ENCODE measurements at places on chromosomes 7 and 10.

DNA sequence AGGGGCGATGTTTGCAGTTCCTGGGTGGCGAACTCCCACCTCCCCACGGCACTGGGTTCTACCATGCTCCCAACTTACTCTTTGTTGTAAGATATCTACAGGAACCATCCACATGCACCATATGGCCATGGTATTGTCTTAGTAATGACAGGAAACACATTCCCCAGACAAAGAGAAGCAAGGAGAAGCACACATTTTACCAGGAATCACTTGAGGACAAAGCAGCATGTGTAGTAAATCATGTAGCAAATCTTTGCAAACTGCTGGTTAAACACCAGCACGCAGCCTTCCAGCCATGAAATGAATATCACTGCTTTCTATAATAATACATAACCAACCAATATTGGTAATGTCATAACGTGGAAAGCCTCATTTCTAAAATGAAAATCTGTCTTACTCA lies 101.2 kb downstream of the NRP1 start:
- no peak for DNase-seq

DNA sequence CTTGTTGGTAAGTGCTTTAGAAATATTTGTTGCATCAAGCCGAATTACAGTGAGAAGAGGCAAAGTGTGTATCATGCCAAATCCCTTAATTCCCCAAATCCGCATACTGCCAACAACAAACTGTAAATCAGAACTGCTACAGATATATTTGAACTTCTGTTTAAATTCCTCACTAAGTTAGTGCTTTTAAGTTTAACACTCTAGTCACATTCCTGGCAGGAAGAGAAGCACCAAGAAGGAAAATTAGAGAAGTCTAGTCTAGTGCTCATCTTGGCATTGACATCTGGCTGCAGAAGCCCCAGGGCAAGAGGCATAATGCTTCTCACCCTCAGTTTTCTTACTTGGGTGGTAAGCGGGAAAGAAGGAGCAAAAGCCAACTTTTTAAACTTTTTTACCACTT lies 343.5 kb downstream of the GPR37 start:
- DNase-seq, result no peak

DNA sequence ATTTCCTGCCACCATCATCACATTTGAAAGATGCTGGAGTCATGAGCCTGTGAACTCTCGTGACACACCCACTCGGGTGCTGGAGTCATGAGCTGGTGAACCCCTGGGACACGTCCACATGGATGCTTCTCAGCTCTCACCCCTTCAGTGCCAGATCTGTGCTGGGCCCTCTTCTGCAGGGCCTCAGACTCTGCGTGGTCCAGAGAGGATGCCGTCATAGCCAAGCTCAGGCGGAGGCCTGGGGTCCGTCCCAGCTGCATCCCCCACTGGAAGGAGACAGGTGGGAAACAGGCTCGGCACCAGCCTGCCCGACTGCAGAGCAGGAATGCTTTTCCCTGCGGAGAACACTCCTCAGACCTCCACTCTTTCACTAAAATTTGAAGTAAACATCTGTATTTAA lies 156.5 kb upstream of the PPP2R2D start:
- no peak for DNase-seq

DNA sequence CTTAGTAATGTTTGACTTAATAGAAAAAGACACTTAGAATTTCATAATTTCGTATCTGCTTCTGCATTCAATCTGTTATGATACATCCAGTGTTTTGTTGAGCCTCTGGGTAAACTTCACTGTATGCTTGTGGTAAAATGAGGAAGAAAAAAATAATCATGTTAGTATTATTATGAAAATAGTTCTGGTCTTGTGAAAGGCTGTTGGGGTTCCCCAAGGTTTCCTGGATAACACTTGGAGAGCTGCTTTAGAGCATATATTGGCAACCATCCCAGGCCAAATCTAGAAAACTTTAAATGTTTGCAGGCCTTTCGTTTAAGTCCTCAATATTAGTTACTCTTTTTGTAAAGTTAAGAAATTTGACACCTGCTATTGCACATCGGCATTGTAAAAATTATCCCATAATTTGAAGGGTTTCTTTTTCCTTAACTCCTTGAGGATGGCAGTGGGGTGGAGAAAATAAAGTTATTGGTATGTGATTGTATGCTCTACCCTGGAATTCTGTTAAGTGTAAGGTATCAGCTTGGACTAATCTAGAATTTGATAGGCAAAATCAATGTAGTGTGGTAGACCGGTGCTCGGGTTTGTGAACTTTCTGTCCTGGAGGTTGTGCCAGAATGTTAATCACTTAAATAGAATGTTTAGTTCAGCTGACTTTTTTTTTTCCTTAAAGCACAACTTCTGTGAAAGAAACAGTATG lies 54.5 kb downstream of the WAC start:
- DNase-seq, result no peak

DNA sequence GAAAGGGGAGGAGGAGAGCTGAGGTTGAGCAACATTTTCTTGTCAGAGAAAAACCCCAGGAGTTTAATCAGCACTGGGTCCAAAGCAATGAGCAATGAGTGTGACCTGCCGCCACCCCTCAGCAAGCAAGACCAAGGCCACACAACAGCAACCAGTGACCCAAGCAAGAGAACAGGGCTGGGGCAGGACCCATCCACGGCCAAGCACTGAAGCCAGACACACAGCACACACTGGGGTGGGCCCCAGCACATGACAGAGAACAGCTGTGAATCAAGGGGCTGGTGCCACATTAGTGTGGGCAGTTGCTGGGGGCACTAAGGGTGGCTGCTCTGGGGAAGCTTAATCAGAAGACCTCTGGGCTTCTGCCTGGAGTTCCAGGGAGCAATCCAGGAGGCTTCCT lies 16.2 kb downstream of the TMEM72 start:
- no peak for DNase-seq

GRCh38 chr7:63070696-63071095 lies 928.0 kb upstream of the ZNF722 start:
- no peak for DNase-seq

GRCh38 chr10:29081951-29082685 lies 206.8 kb upstream of the LYZL1 start:
- no peak for DNase-seq

GRCh38 chr10:20254497-20254896 lies 438.3 kb downstream of the PLXDC2 start:
- DNase-seq, result no peak

GRCh38 chr7:123260428-123260960 lies 60.7 kb upstream of the SLC13A1 start:
- DNase-seq, result no peak

GRCh38 chr7:104779888-104780287 lies 234.1 kb upstream of the KMT2E start:
- DNase-seq, result no peak

GRCh38 chr7:43954524-43955228 lies 28.4 kb downstream of the UBE2D4 start:
- peak; percentile 17 for DNase-seq

- peak; percentile 67 for DNase-seq
Observed at GRCh38 chr7:92695308-92696261, 105.4 kb upstream of the FAM133B start.

- no peak for DNase-seq
Observed at GRCh38 chr7:122595885-122596284, 103.0 kb downstream of the RNF133 start.

- no peak for DNase-seq
Observed at GRCh38 chr7:137619181-137619580, 227.6 kb downstream of the DGKI start.

GRCh38 chr10:9443758-9444157 lies 1389.3 kb downstream of the GATA3 start:
- no peak for DNase-seq

GRCh38 chr7:139808427-139808826 lies 20.6 kb upstream of the TBXAS1 start:
- no peak for DNase-seq

GRCh38 chr7:48084727-48085432 lies 4.2 kb upstream of the UPP1 start:
- peak; percentile 96 for DNase-seq

- DNase-seq, result no peak
Observed at GRCh38 chr7:16609842-16610450, 35.6 kb downstream of the ANKMY2 start.

DNA sequence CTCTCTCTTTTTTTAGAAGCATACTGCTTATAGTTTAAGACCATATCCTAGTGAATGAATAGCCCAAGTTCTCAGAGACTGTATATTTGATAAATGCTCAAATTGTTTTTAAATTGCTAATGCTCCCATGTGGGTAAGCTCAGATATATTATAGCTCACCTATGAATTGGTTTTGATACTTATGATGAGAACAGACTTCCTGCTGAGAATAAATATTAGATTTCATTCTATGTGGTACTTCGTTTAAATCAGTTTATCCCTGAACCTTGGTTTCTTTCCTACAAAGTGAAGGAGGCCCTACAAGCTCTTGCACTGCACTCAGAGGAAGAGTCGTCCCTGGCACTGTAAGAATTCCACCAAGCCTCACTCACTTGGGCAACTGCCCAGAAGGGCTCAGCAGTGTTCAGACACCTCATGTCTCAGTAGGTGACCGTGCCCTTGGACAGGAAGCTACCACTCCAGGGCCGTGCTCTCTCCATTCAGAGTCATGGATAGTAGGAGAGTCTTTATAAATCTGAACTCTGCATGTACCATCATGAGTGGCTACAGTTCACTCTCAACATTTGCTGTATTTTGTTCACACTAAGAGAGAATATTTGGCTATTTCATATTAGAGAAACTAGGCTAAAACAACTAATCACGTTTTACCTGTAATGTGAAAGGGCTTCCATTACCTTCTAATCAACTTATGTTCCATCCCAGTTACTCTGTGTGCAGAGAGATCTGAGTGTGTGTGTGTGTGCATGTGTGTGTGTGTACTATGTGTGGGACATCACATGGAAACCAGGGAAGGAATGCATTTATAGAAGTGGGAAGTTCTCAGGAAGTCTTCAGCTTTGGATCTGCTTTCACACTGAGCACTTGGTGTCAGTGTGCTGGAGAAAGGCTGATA lies 93.8 kb downstream of the PTPRE start:
- DNase-seq, result no peak

DNA sequence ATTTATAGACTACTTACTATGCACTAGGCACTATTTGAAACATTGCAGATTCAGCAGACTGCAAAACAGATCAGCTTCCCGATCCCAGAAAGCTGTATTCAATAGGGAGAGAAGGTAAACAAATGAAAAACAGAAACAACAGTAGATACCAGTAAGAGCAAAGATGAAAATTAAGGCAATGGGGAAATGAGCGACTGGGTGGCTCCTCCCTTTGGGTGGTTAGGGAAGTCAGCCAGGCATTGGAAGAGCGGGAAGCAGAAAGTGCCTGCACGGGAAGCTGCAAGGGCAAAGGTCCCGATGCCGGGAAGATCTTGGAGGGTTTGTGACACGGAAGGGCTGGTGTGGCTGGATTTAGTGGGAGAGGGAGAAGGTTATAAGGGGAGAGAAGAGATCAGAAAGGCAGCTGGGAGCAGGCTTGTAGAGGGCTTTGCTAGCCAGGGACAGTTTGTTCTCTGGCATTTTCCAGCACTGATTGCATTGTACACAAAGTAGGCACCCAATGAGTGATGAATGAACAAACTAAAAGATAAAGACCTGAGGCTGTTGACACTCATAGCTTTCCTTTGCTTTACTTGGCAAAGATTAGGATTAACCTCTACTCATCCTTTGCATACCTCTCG lies 67.8 kb downstream of the NAMPT start:
- no peak for DNase-seq

DNA sequence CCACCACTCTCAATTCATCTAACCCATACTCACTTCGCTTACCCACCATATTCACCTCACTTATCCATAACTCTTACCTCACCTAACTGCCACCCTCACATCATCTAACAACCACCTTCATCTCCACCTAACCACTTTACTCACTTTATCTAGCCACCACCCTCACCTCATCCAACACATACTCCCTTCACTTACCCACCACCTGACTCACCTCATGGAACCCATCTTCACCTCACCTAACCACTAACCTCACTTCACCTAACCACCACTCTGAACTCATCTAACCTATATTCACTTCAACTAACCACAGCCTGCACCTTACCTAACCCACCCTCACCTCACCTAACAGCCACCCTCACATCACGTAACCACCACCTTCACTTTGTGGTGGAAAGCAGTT lies 84.2 kb downstream of the VIPR2 start:
- no peak for DNase-seq

- DNase-seq, result no peak
Observed at GRCh38 chr7:45161842-45162241, 4.3 kb downstream of the RAMP3 start.

DNA sequence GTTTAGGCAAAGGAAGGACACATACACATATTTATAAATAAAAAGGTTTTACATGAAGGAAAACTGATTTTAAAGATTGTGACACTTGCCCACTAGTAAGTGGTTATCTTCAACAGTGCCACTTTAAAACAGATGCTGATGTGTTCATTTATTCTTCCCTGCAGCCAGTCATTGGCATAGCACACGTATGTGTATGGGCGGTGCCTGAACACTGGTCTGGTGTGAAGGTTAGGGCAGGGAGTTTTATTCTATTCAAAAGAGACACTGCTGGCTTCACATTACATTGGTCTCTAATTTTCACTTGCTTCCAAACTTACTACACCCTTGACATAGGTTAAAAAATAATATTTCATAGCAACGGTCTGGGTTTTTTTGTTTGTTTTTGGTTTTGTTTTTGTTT lies 57.9 kb downstream of the NOD1 start:
- no peak for DNase-seq

DNA sequence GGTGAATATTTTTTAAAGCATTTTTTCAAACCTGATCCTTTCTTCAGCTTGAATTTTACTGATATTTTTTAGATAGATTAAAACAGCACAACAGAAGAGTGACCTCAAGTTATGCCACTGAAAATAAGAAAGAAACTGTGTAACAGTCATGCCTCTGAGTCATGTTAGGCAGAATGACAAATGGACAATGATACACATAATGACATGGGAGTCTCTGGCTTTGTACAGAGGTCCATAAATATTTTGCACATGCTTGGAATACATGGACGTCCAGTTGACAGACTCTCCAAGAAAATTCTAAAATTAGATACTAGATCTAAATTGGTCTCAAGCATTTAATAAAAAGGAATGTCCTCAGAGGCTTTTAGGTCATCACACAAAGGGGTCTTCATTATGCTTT lies 21.9 kb upstream of the SEMA3A start:
- DNase-seq, result no peak

- DNase-seq, result no peak
Observed at GRCh38 chr10:35855155-35855947, 213.3 kb upstream of the FZD8 start.

GRCh38 chr7:53001221-53001620 lies 34.2 kb upstream of the POM121L12 start:
- DNase-seq, result no peak

DNA sequence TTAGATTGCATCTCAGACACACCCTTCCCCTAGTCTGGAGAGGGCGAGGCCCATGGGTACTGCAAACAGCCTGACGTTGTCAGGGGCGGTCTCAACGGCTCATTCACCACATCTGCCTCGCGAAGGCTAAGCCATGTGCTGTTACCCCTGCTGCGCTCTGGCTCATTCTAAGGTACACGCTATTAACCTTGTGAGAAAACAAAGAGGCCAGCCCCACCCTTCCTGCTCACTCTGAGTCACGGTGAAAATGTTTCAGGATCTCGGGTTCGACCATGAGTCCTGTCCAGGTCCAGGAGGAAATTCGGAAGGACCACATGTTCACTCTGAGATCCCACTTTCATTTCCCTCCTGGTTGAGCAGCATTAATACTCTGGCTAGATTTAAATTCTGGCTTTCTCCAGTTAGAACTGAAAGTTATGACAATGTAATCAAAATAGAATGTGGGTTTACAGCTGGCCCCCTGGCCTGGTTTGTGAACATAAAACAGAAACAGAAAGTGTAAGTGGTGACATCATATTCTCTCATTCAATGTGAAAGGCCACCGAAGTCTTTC lies 55.2 kb downstream of the EGFR start:
- DNase-seq, result no peak

- no peak for DNase-seq
Observed at GRCh38 chr7:39824456-39825200, 125.4 kb upstream of the CDK13 start.
